ENCODE measurements at places on chromosomes 3 and 15.

DNA sequence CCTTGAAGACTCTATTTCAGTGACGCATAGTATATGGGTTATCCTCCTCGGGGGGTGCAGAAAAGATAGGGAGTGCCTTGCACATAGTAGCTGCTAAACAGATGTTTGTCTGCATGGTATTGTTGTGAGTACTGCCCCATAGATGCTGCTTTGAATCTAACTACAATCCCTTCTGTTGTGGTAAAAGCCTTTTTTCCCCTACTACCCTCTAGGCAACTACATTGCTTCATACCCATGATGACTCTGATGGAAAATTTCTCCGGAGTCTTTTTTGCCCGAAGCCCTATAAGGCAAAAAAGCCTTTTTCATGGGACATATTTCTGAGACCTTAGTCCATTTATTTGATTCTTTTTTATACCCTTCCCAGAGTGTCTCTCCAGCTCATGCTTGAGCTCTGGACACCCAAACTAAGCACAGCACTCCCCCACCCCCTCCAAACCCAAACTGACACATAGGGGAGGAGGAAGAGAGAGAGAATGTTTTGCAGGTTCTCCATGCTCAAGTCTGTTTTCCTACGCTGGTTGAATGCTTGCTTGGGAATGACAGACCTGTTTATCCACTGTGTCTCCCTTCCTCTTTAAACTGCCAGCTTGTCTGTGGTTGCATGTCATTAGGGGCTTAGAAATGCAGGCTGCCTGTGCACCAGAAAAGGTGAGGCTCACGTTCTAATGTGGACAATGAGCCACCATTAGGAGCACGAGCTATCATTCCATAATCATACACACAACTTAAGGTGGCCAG, 52.9 kb downstream of the LRTM1 start:
- no peak for DNase-seq

GRCh38 chr3:182234881-182235280, 523.2 kb downstream of the SOX2 start:
- DNase-seq: no peak

- DNase-seq: no peak
Measured at GRCh38 chr3:15505479-15506165, 15.9 kb downstream of the COLQ start.

- no peak for DNase-seq
Measured at GRCh38 chr3:40465456-40465855, 8.3 kb downstream of the RPL14 start.

- no peak for DNase-seq
Measured at GRCh38 chr15:99296386-99296785, 45.1 kb downstream of the LRRC28 start.

DNA sequence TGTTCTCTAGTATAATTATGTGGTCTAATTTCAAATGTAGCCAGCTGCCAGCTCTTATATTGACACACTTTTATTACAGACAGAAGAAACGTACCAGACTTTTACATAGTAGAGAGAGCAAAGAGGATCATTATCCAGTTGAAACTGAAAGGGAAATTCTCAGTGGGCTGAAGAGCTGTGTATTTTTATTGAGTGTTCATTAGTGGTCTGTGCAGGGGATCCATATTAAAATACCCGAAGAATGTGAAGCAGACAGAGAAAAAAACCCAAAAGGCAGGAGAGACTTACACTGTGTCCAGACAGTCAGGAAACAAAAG, 41.3 kb downstream of the MYRIP start:
- no peak for DNase-seq

GRCh38 chr3:188006726-188007393, 147.1 kb upstream of the LPP start:
- DNase-seq: no peak

- DNase-seq: no peak
Measured at GRCh38 chr3:169171739-169172138, 491.8 kb downstream of the MECOM start.

DNA sequence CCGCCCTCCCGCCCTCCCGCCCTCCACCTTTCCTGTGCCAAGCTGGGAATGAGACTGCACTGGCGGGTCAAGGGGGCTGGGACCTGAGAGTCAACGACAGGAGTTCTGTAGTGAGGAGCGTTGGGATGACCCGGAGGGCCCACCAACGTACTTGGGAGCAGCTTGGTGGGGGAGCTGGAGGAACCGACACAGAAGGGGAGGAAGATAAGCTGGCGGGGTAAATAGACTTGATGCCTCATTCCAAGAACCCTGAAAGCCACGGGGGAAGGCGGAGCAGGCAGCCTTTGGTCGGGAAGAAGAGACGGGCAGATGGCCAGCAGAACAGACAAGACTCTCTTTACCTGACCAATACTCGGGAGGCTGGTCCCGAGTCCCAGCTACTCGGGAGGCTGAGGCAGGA, 277 bp downstream of the FMN1 start:
- DNase-seq: no peak

DNA sequence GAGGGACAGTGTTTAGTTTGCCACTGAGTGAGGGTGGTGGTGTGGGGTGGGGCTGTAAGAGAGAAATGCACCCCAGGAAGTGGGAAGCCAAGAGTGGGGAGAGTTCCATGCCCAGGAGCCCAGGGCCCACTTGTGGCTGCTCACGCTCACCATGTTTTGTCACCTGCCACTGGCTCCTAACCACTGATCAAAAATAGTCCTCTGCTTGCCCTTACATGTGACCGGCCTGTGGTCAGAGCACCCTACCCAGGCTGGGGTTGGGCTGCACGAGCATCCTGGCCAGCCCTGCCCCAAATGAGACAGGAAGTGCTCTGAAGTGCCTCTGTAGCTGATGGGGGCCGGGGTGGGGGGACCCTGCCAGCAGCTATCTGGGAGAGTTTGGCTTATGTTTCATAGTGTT, 216.3 kb downstream of the RPLP1 start:
- DNase-seq: no peak

DNA sequence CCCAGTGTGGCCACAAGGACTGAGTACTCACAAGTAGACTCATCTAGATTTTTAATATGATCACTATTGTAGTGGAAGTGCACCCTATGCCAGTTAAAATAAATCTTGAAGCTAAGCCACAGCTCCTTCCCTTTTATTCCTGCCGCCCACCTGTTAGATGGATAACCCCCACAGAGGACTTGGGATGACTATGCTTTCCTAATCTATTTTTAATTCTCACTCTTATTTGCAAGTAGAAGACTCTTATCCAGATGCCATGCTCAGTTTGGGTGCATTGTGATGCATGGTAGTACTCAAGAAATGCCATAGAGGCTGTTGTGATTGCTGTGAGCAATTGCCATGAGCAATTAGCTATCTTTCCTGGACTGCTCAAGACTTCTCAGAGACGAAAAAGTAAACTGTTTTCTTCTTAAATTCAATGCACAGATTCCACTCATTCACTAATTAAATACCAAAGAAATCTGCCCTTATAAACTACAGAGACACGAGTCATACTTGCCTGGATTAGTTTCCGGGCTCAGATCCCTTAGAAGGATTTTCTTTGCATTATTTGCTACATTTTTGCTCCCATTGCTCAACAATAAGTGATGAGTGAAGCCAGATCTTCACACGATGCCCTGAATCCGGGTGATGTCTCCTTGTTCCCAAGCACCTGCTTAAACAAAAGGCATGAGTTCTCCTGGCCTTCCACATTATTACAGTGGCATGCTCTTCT, 472.1 kb downstream of the SOX2 start:
- DNase-seq: no peak

DNA sequence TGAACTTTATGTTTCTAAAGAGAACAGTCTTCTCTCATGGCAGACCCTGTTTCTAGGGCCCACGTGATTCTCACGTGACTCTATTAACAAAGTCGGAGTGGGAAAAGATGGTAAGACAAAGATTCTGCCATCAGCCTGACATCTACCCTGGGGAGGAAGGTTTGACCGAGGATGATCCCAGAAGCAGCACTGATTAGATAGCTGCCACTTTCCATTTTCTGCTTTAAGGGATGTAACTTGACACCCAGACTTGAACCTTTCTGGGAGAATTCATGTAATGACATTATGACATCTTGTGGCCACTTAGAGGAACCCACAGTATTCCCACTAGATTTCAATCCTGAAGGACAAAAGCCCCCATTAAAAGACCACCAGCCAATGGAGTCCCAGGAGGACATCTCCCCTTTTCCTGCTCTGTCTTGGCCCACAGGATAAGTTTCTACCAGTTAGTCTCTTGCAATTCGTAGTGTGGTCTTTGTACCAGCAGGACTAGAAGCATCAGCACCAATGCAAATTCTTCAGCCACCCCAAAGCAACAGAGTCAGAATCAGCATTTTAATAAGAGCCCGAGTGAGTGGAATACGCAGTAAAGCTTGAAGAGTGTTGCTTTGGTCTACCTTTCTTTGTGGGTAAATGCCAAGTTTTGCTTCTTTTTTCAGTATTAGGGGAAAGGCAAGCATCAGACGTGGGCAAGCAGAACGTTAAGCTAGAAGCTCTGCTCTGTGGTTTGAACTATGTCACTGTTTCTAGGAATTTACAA, 480.5 kb upstream of the PROK2 start:
- DNase-seq: no peak

- DNase-seq: no peak
Measured at GRCh38 chr15:85430406-85431204, 50.2 kb downstream of the AKAP13 start.
